ENCODE measurements at places on chromosomes 3 and 15.

- no peak for DNase-seq
These were observed 563 bp downstream of the ARL6IP5 start for GRCh38 chr3:69085168-69085832.

- DNase-seq = no peak
These were observed 592.0 kb upstream of the KCNMB2 start for GRCh38 chr3:177944228-177944661.

DNA sequence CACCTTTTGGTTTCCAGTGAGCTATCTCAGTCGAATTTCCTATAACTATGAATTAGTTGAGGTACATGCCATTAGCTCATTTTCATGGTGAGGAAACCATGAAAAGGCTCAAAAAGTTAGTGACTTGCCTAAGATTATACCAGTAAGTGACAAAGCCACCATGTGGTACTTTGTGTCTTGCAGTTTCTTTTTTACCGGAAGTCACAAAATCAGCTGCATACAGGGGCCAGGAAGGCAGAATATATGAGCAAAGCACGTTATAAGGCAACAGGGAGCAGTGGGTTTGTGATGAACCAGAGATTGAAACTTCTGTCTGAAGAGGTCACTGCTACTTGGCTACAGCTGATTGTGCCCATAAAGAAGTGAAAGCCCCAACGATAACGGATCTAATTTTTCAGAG, 50.3 kb downstream of the CMTM8 start:
- DNase-seq = no peak

- no peak for DNase-seq
These were observed 123.9 kb upstream of the MEF2A start for GRCh38 chr15:99441871-99442251.

- no peak for DNase-seq
These were observed 626.0 kb downstream of the RBMS3 start for GRCh38 chr3:29906906-29907305.

DNA sequence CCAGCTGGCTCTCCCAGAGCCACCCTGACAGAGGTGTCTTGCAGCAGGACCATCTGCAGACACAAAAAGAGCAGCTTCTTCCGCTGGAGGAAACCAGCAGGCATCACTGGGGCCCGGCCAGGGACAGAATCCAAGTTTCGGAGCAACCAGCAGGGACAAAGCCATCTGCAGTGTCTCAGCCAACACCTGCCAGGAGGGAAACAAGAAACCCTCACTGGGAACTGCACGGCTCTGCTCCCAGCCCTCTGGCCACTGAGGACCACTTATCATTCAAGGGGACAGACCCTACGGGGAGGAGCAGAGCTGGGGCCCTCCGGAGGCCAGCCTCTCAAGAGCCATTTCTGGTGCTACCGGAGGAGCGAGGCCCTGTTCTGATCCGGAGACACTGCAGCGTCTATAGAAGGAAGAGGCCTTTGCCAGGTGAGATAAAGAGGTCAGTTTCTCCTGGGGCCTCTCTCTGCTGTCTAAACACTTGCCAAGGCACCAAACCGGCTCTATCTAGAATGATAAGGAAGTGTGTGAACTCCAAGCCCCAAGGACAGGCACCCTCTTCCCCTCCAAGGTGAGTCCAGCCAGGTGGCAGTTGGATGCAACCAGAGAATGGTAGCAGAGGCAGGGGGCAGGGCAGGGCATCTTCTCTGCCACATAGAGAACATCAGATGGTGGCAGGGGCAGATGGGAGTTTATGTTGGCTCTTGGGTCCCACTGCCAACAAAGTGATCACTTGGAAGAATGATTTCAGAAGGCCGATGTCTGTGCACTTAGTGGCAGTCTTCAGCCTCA, 89.0 kb downstream of the CHSY1 start:
- DNase-seq = no peak
